Mesendoderm (in vitro differentiated cells): ENCODE measurements at places on chromosomes 12 and 14.

GRCh38 chr12:26746121-26746714, 86.8 kb downstream of the ITPR2 start:
- no peaks in the 10 kb centered on the region for H3K27me3 ChIP-seq
- H3K4me3 ChIP-seq, result no peak overlapping the region
- peaks cover 3% of the 10 kb centered on the region for H3K4me1 ChIP-seq
- H3K27ac ChIP-seq, result no peak overlapping the region
- no peaks in the 10 kb centered on the region for H3K36me3 ChIP-seq

GRCh38 chr14:75066691-75067090, 2.8 kb upstream of the ZC2HC1C start:
- H3K4me3 ChIP-seq, result no peak overlapping the region
- no peaks in the 10 kb centered on the region for H3K27me3 ChIP-seq
- H3K27ac ChIP-seq, result no peak overlapping the region
- no peaks in the 10 kb centered on the region for H3K36me3 ChIP-seq
- DNase-seq, result no peak
- peaks cover 2% of the 10 kb centered on the region for H3K4me1 ChIP-seq

DNA sequence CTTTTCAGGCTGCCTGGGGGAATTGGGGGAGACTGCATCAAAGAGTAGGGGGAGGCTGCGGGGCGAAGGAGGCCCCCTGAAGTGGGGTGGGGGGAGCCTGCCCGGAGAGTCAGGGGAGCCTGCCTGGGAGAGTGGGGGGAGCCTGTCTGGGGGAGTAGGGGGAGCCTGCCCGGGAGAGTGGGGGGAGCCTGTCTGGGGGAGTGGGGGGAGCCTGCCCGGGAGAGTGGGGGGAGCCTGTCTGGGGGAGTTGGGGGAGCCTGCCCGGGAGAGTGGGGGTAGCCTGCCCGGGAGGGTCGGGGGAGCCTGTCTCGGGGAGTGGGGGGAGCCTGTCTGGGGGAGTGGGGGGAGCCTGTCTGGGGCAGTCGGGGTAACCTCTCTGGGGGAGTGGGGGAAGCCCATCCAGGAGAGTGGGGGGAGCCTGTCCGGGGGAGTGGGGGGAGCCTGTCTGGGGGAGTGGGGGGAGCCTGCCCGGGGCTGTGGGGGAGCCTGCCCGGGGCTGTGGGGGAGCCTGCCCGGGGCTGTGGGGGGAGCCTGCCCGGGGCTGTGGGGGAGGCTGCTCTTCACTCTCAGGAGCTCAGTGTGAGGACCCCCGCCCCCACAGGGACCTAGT, 6.5 kb upstream of the DEGS2 start:
- no peaks in the 10 kb centered on the region for H3K36me3 ChIP-seq
- H3K27me3 ChIP-seq, result peaks cover 5% of the 10 kb centered on the region
- no peak overlapping the region for H3K4me3 ChIP-seq

GRCh38 chr12:15214851-15215601, 6.2 kb downstream of the RERG start:
- no peaks in the 10 kb centered on the region for H3K4me1 ChIP-seq
- no peak for DNase-seq
- H3K36me3 ChIP-seq, result no peaks in the 10 kb centered on the region
- H3K27me3 ChIP-seq, result no peaks in the 10 kb centered on the region
- H3K4me3 ChIP-seq, result no peak overlapping the region

DNA sequence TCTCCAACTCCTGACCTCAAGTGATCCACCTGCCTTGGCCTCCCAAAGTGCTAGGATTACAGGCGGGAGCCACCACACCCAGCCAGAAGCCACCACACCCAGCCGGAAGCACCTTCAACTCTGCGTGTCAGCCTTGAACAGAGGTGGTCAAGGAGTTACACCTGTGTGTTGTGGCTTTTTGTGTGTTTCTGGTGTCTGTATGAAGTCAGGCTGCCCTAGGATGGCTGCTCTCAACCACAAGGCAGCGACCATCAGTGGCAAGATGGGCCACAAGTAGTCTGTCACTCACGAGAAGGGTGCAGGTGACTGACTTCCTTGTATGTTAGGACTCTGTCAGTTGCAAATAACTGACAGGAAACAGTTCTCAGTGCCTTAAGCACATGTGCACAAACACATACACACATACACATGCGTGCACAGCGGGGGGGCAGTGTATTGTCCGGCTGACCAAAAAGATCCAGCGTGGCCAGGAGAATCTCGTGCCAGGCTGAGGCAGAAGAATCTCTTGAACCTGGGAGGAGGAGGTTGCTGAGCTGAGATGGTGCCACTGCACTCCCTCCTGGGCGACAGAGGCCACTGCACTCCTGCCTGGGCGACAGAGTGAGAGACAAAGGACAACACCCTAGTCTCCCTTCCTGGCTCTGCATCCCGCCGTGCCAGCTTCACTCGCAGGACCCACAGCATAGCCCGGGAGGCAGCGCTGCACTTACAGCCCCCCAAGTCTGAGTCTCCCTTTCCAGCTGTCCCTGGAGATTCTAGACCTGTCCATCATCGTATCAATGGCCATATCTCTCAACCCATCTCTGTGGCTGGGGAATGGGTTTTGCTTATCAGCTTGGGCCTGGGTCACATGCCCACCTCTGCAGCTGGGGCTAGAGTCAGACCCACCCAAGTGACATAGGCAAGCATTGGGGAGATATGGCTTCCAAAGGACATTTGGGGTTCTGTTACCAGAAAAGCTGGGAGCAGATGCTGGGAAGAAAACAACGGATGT, 13.7 kb downstream of the P2RX4 start:
- no peaks in the 10 kb centered on the region for H3K36me3 ChIP-seq
- DNase-seq, result peak; percentile 52
- no peaks in the 10 kb centered on the region for H3K4me1 ChIP-seq
- no peak overlapping the region for H3K27ac ChIP-seq
- no peaks in the 10 kb centered on the region for H3K27me3 ChIP-seq
- no peak overlapping the region for H3K4me3 ChIP-seq

DNA sequence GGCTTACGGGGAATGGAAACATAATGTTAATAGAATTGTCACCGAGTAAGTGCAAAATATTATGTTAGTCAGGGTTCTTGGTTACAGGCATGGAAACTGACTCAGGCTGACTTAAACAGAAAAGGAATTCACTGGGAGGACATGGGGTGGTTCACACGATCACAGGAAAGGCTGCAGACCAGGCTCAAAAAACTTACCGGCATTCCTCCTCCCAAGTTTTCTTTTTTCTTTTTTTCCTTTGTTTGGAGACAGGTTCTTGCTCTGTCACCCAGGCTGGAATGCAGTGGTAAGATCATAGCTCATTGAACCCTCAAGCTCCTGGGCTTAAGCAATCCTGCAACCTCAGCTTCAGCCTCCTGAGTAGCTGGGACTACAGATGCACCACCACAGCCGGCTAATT, 11.9 kb upstream of the UBE2N start:
- DNase-seq, result peak; percentile 30
- no peak overlapping the region for H3K4me3 ChIP-seq
- H3K27ac ChIP-seq, result no peak overlapping the region
- H3K4me1 ChIP-seq, result no peaks in the 10 kb centered on the region
- H3K36me3 ChIP-seq, result no peaks in the 10 kb centered on the region
- no peaks in the 10 kb centered on the region for H3K27me3 ChIP-seq

GRCh38 chr14:74962493-74962892, 7.1 kb upstream of the PGF start:
- no peaks in the 10 kb centered on the region for H3K36me3 ChIP-seq
- no peak overlapping the region for H3K27ac ChIP-seq
- no peak overlapping the region for H3K4me3 ChIP-seq
- no peaks in the 10 kb centered on the region for H3K4me1 ChIP-seq
- no peaks in the 10 kb centered on the region for H3K27me3 ChIP-seq
- DNase-seq, result no peak

DNA sequence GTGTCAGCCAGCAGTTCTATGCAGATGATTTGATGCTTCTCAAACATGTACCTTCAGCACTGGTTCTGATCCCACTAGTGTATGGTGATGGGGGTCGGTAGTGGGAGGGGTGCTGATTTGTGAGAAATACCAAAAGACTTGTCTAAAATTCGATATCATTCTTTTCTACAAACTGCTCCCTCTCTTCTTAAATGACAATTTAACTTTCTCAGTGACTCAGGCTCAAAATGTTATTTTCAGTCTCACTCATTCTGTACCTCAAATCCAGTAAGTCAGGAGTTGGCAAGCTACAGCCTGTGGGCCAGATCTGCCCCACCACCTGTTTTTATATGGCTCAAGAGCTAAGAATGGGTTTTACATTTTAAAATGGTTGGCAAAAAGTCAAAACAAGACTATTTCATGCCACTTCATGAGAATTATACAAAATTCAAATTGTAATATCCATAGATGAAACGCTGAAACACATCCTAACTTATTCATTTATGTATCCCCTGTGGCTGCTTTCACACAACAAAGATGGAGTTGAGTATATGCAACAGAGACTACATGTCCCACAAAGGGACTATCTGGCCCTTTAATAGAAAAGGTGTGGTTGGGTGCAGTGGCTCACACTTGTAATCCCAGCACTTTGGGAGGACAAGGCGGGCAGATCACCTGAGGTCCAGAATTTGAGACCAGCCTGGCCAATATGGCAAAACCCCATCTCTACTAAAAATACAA, 6.6 kb upstream of the NOP2 start:
- no peak overlapping the region for H3K4me3 ChIP-seq
- no peak for DNase-seq
- H3K27ac ChIP-seq, result no peak overlapping the region
- no peaks in the 10 kb centered on the region for H3K27me3 ChIP-seq
- peaks cover 29% of the 10 kb centered on the region for H3K36me3 ChIP-seq

- H3K36me3 ChIP-seq, result no peaks in the 10 kb centered on the region
- H3K27me3 ChIP-seq, result no peaks in the 10 kb centered on the region
- peaks cover 12% of the 10 kb centered on the region for H3K4me1 ChIP-seq
- no peak overlapping the region for H3K4me3 ChIP-seq
- H3K27ac ChIP-seq, result no peak overlapping the region
Measured at GRCh38 chr14:97641827-97642226, 844.6 kb downstream of the VRK1 start.

DNA sequence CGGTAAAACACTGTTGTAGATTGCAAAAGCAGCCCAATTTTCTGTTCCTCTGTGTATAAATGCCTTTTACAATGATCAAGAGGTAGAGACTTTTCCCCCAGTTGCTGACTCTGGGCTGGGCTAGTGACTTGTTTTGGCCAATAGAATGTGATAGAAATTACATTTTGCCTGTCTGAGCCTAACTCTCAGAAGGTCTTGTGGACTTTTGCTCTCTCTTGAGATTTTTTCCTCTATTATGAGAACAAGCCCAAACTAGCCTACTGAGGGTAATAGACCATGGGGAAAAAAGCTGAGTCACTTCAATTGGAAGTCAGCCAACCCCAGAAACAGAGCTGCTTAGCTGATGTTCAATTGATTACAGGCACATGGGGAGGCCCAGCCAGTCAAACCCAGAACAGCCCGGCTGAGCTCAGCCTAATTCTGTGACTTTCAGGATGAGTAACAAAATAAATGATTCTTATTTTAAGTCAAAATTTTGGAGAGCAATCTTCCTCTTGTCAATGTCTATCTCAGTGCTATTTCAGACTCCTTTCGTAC, 61.4 kb downstream of the MYF5 start:
- peaks cover 4% of the 10 kb centered on the region for H3K4me1 ChIP-seq
- no peak overlapping the region for H3K27ac ChIP-seq
- no peak overlapping the region for H3K4me3 ChIP-seq
- H3K36me3 ChIP-seq, result no peaks in the 10 kb centered on the region
- no peak for DNase-seq
- H3K27me3 ChIP-seq, result no peaks in the 10 kb centered on the region

DNA sequence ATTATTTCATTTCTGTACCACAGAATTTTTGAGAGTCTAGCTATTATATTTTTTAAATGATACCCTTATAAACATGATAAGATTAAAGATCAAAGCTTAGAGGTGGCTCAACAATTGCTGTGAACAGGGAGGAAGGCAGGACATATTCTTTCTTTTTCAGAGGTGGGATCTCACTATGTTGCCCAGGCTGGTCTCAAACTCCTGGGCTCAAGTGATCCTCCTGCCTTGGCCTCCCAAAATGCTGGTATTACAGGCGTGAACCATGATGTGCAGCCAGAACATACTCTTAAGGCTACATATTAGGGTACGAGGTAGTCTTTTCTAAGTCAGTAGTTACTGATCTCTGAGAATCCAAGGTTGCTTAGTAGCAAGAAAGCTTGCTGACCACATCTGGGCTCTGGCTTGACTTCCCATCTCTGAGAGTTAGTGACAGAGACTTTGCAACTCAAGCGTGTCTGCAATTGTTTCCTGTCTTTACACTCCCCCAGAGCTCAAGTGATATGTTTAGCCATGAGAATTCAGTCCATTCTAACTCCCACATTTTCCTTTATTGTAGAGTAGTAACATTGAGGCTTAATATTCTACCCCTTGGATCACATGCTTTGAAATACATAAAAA, 8.6 kb downstream of the RAB5B start:
- no peaks in the 10 kb centered on the region for H3K27me3 ChIP-seq
- H3K36me3 ChIP-seq, result peaks cover 1% of the 10 kb centered on the region
- DNase-seq, result no peak
- H3K27ac ChIP-seq, result no peak overlapping the region

DNA sequence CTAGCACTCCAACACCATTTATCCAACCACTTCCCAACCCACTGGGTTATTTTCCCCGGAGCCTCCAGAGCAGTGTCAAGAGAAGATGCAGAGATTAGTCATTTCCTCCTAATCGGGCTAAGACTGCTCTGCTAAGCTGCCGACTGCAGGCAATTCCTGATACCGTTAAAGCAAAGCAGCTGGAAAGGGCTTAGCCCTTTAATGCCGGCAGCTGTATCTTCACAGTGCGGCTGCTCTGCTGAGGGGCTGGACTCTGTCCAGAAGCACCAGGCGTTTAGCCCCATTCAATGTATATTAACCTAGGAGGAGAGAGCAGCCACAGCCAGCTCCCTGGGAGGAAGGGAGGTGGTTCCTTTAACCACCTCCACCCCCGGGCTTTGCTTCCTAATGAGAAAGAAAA, 11.1 kb downstream of the AQP6 start:
- peak; percentile 82 for DNase-seq
- H3K4me3 ChIP-seq, result no peak overlapping the region
- H3K27me3 ChIP-seq, result no peaks in the 10 kb centered on the region
- peaks cover 5% of the 10 kb centered on the region for H3K4me1 ChIP-seq
- H3K36me3 ChIP-seq, result peaks cover 3% of the 10 kb centered on the region
- peak overlapping the region; percentile 65 for H3K27ac ChIP-seq

DNA sequence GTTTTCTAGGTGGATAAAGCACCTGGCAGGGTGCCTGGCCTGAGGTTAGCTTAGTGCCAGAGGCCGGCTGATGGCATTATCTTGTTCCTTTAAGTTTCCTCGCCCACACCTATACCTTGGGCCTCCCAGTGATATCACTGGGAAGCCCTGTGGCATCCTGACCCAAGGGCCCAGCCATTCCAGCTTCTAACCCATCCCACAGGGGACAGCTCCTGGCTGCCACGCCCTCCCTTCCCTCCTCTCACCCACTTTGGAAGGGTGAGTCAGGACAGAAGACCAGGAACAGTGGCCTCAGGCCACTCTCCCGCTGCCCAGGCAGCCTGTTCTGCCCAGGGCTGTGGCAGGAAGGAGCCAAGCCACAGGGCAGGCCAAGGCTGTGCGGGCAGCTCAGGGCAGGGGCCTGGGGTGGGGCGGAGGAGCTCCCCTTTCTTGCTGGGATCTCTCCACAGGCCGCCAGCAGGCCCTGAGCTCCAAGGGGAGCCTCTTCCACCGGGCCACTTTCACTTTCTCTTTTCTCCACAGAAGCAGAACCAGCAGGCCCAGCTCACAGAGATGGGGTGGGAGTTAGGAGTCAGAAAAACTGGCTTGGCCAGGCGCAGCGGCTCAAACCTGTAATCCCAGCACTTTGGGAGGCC, 75.1 kb downstream of the IRF2BPL start:
- no peak overlapping the region for H3K4me3 ChIP-seq
- no peak for DNase-seq
- peaks cover 18% of the 10 kb centered on the region for H3K4me1 ChIP-seq
- no peaks in the 10 kb centered on the region for H3K36me3 ChIP-seq

GRCh38 chr12:15206831-15207389, 14.3 kb downstream of the RERG start:
- no peaks in the 10 kb centered on the region for H3K36me3 ChIP-seq
- H3K4me1 ChIP-seq, result no peaks in the 10 kb centered on the region
- H3K27ac ChIP-seq, result no peak overlapping the region
- H3K27me3 ChIP-seq, result no peaks in the 10 kb centered on the region
